Naive thymus-derived CD4-positive, alpha-beta T cell (primary cell): ENCODE measurements at places on chromosomes 12 and 14. TPM values are rescaled to one million over a fixed set of nuclear protein-coding genes. Genes with fewer than 3 reads are reported as not detected.
A peak's percentile ranks its signal among the peaks of the same experiment; 100 is the strongest.

DNA sequence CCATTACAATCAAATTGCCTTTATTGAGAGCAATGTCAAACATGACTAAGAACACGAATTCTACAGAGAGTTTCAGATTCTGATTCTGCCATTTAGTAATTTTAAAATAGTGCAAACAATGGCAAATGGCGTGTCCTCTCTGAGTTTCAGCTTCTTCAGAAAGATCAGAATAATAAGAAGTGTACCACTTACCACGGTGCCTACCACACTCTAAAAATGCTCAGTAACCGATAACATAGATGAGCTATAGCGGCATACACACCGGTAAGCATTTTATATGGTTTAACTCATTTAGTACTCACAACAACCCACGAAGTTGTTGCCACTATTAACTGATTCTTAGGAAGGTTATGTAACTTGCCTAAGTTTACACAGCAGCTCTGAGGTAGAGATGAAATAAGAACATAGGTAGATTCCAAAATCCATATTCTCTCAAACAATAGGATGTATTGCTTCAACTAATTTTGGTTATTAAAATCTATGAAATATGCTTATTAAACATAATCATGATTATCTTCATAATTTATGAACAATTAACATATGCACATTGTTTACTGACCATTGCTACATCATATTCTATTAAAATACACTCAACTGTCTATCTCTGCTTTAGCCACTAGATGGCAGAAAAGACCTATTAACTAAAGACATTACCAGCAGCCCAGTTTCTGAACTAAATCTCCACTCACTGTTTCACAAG, 38.3 kb downstream of the SLC6A15 start:
- no peak for DNase-seq

DNA sequence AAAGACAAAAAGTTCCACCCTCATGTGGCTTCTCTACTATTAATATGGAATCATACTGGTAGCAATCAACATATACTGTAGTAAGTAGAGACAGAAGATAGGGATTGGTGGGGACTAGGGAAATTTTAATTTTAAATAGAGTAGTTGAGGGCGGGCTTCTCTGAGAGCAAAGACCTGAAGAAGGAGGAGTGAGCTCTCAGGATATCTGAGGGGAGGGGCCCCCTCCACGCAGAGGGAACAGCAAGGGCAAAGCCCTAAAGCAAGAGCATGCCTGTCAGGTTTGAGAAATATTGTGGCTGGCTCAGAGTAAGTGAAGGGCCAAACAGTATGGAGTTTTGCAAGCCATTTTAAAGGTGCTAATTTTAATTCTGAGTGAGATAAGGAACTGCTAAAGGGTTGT, 64.3 kb downstream of the PCNX1 start:
- no peak for DNase-seq

Gene ATF1
- total RNA-seq, result 53.9 TPM

GRCh38 chr14:77084985-77085384, 13.1 kb upstream of the CIPC start:
- no peak for DNase-seq

Gene TSPAN19
- not detected for total RNA-seq

Gene KRT78
- not detected for total RNA-seq

GRCh38 chr14:73457041-73457923, 1.1 kb downstream of the NUMB start:
- peak; percentile 23 for DNase-seq

DNA sequence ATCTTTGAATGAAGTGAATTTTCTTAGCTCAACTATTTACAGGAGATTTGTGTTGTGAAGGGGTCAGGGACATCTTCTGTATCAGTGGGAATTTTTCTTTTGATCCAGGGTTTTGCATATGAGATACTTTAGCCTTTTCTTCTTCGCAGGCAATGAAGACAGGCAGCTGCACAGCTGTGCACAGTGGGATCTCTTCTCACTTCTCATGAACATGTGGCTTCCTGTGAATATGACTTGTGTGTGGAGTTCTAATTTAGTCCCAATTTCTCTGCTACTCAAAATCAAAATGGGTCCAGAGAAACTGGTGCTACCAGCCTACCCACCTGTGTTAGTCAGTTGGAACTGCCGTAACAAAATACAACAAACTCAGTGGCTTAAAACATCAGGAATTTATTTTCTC, 37.8 kb downstream of the ARF6 start:
- DNase-seq, result no peak

DNA sequence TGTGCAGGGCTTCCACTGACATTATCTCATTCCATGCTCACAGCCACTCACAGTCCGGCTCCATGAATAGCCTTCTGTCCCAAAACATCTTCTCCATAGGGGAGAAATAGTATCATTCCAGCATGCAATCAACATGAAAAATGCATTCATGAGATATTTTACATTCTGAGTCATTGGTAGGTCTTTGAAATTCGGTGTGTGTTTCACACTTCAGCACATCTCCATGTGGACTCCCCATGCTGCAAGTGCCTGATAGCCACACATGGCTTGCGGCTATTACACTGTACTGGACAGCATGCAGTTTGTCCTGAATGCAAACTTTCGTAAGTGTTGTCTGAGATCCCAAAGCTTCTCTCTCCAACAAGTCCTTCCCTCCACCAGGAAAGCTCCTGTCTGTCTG, 449.3 kb downstream of the MED13L start:
- no peak for DNase-seq

Gene TMEM30B
- total RNA-seq, result 2.7 TPM

DNA sequence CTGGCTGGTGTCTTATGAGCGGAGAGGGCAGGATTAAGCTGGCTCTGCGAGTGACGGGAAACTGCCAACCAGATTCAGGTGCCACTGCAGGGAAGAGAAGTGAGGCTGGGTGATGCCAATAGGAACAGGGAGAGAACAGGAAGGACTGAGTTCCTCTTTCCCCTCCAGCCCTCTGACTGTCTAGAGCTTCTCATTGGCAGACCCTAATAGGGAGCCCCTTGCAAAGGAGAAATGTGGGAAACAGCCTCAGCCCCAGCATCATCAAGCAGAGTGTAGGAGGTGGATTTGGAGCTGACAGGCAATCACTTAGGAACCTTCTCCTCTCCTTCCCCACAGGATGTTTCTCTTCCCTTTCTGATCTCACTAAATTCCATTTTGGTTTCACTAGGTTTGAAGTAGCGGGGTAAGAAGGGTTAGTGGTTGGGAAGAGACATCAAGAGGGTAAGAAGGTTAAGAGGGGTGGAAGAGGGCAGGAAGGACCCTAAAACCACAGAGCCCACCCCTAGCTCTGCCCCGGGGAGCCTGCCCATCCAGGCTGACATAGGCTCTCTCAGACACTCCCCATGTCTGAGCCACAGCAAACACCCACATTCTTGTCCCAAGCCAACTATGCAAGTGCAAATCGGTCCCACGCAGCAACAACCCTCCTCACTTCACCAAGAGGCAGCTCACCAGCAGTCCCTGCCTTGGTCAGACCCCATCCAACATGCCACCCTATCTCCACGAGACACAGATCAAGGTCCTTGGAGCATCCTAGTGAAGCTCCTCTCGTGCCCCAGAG, 111.1 kb downstream of the STAB2 start:
- DNase-seq, result no peak

Gene LYSET
- 26.6 TPM for total RNA-seq

- no peak for DNase-seq
Observed at GRCh38 chr12:34401659-34402227, 379.4 kb downstream of the ALG10 start.

- no peak for DNase-seq
Observed at GRCh38 chr12:4562034-4562657, at the start of gene DYRK4. Gene DYRK4, plus strand, starts transcription at chr12:4562208. Its CDS starts 38 bp downstream, at chr12:4562246.

DNA sequence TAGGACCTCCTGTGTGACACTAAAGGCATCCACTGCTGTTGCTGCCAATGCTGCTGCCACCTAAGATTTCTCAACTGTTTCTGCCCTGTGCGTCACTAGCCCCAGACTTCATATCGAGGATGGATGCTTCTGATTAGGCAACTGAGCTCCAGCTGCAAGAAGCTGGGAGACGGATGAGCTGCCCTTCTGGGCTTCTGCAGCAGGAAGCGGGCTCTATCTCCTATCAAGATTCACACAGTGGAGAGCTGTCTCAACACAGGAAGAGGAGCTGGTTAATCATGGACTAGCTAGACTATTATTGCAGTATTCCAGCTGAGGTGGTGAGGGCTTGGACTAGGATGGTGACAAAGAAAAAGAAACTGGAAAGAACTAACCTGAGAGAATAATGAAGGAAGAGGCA, 59.2 kb upstream of the PELI2 start:
- DNase-seq, result no peak

Gene GALNT4
- 6.7 TPM for total RNA-seq

- DNase-seq, result no peak
Observed at GRCh38 chr14:80699861-80700260, 241.7 kb downstream of the CEP128 start.

GRCh38 chr12:66942741-66943465, 264.0 kb upstream of the GRIP1 start:
- no peak for DNase-seq

- no peak for DNase-seq
Observed at GRCh38 chr12:30896461-30896860, 30.1 kb upstream of the TSPAN11 start.
